ENCODE measurements at places on chromosomes 1 and 21.

DNA sequence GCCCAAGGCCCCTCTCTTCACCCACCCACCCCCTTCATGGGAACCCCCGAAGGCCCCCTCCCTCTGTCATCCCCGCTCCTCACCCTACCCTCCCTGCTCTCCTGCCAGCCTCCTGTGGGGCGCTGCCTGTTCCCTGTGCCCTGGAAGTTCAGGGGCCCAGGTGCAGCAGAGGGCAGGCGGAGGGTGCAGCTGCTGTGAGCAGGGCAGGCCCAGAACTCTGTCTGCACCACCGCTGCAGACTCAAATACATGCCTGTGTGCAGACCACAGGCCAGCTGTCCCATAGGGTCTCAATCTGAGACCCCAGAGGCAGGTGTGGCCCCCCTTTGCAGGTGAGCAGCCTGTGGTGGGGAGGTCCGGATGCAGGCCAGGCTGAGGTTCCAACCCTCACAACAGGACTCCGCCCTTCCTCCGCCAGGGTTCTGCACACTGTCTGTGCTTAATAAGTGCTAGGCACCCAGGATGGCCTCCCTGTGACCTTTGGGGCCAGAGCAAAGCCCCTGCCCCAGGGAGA, 62.5 kb downstream of the WNT9A start:
- DNase-seq = peak; percentile 40

DNA sequence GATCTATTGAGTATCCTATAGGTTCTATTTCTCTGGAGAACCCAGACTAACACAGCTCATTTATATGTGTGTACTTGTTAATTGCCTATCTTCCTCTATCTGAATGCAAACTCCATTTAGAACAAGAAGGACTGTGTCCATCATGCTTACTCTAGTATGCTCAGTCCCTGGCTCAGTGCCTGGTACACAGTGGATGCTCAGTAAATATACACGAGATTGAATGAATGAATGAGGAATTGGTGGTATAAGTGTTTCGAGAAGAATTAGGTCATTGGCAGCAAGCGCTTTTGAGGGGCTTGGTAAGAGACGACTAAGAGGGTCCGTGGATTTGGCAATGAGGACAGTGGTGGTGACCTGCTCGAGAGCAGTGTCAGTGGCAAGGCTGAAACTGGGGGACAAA, 112.5 kb downstream of the CSMD2 start:
- DNase-seq = no peak

GRCh38 chr1:46345281-46345680, 4.7 kb downstream of the NSUN4 start:
- DNase-seq = no peak

DNA sequence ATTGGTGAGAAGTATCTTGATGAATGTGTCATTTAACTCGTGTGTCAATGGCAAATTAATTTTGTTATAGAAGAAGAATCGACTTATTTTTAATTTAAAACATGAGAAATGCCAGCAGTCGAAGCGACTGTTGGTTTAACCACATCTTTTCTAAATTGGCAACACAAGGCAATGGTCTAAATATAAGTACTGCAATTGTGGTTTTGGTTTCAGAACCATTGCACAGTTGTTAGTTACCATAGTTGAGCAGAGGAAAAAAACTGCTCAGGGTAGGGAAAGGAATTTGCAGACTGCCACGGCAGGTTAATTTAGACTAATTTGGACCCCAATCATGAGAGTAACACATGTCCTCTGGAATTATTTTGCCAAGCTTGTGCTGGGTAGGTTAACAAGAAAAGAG, 185.6 kb upstream of the RUNX1 start:
- DNase-seq = no peak

DNA sequence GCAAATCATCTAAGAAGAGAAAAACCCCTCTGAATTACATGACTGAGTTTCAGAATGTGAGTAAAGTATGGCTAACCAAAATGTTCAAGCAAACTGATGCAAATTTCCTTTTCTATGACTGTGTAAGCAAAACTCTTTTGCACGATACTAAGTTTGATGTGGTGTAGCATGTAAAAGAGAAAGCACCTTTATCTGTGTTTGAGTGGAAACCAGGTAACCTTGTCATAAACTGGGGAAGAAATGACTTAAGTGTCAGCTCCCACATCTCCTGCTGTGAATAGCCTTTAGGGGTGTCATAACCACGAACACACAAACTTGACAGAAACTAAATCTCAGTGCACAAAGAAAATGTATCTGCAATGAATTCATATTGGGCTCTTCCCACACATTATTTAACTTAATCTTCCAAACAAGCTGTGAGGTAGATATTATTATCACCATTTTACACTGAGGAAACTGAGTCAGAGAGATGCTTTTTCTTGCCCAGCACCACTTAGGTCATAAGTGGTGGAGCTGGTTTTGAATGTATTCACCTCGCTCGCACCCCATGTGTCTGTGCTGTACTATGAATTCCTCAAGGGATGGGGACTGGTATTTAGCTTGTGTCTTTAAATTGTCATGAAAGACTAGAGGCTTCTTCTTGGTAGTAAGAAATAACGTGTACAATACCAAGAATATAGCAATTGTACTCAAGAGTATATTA, 32.9 kb upstream of the IL12RB2 start:
- DNase-seq = no peak

DNA sequence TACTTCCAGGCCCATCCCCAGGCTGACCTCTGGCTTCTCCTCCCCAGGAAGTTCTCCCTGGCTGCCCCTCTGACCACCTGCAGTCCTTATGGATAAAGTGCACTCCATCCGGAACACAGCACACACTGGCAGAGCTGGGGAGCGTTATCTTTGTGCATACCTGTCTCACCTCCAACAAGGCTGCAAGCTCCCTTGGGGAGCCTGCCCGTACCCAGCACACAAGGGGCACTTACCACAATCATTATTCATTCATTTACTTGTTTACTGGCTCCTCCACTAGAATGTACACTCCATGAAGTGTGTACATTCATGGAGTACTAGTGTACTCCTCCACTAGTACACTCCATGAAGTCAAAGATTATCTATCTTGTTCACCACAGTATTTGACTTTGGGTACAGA, 30.3 kb downstream of the GLIS1 start:
- no peak for DNase-seq

DNA sequence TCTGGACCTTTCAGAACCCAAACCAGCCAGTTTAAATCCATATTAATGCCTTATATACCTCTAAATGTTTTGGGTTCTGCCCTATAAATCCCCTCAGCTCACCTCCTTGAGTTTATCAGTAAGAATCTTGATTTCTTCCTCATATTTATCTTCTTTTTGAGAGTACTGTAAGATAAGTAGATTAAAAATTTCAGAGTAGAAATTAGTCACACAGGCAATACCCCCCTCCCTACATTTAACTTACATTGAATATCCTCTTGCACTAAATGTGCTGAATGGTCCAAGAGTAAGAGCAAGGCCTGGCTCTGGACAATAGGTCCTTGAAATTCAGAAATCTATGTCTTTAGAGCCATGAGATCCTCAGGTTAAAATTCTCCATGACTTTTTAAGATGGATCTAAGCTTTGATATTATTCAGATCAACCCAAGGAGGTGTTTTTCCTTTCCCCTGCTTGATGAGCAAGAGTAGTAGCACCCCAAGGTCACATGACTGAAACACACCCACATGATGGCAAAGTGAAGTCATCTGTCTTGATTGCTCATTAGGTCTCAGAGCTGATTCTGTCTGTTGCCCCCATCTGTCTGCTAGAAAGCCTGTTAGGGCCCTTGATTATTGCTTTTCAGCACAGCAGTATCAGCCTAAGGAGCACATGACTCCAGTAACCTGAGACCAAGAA, 15.8 kb upstream of the NUP210L start:
- DNase-seq = no peak

GRCh38 chr1:70979881-70980280, 67.7 kb downstream of the PTGER3 start:
- no peak for DNase-seq

DNA sequence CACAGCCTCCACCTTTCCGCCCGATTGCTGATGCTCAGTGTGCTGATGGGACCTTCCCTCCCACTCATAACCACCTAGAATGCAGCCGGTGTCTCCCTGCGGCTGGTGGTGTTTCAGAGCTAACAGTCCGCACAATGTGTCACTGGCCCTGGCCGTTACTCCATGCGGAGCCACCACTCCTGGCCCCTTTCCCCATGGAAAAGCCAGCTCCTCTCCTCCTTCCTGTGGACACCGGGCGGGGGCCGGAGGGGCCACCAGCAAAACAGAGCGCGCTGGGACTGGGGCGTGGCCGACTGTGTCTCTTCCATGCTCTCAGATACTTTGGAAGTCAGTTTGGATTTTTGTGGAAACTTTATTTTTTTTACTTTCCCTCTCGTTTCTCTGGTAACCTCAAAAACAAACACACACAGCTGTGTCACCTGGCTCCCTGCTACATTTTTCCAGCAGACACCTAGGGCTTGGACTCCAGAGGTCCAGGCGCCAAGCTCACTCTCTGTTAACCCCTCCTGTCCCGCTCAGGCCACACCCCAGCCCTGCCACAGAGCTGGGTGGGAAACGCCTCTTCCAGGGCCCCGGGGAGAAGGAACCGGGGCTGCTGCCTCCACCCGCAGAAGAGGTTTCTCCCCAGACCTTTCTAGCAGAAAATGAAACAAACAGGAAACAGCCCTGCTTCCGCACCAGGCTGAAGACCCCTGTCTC, 32.5 kb upstream of the COL6A2 start:
- peak; percentile 75 for DNase-seq

DNA sequence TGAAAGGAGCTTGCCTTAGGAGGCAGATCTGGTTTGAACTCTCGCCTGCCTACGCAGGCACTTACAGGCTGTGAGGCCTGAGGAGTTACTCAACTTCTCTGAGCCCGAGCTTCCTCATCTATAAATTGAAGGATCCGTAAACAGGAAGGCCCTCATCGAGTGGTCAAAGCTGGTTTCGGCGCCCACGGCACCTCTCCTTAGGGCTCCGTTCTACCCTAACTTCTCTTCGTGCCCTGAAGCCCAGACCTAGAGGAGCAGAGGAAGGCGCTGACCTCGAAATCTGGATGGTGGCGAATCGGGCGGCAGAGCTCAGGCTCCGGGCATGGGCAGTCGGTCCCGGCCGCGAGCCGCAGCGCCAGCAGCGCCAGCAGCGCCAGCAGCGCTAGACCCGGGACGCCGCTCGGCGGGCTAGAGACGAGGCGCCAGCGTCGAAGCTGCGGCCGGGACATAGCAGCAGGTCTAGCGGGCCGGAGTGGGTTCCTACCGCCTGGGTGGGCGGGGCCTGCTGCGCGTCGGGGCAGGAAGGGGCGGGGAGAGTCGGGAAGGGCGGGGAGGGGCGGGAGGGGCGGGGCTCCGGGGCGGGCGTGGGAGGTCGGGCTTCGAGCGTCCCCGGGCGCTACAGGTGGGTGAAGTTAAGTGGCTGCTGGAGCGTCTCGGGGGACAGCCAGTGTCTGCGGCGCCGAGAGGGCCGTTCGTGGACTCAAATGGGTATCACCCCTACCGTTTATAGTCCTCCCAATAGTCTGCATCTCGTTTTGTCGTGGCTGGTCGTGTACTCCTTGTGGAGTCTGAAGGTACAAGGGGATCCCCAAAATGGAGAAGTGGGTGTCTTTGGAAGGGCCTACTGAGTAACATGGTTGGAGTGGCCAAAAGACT, at the start of gene CTBS:
TSS of gene CTBS (minus strand) at position 474 of the 876 bp plus-strand sequence. CDS start at position 449, 25 bp downstream.
- peak; percentile 96 for DNase-seq

DNA sequence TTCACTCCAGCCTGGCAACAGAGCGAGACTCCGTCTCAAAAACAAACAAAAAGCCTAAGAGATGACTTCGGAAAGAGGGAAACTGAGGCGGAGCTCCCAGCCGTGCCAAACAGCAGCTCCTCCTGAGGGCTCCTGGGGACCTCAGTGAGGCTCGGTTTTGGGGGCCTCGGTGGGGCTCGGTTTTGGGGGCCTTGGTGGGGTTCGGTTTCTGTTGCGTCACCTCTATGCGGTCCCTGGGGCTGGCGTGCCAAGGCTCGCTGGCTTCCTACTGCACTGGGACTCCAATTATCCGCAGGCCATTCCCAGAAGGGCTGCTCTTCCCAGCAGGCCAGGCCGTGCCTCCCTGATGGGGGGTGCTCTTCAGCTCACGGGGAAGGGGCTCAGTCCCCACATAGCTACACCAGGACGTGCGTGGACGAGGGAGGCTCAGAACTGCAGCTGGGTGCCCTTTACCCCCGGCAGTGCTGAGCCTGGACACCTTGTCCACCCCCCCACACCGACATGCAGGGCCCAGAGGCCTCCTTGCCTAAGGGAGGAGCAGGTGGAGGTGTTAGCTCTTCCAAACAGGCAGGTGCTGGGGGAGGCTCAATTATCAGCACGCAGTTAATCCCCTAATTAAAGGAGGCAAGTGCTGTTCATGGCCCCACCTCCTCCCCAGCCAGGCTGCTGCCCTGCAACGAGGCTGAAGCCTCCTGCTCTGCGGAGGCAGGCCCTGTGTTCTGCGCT, 5.1 kb upstream of the C1orf159 start:
- DNase-seq = peak; percentile 63

DNA sequence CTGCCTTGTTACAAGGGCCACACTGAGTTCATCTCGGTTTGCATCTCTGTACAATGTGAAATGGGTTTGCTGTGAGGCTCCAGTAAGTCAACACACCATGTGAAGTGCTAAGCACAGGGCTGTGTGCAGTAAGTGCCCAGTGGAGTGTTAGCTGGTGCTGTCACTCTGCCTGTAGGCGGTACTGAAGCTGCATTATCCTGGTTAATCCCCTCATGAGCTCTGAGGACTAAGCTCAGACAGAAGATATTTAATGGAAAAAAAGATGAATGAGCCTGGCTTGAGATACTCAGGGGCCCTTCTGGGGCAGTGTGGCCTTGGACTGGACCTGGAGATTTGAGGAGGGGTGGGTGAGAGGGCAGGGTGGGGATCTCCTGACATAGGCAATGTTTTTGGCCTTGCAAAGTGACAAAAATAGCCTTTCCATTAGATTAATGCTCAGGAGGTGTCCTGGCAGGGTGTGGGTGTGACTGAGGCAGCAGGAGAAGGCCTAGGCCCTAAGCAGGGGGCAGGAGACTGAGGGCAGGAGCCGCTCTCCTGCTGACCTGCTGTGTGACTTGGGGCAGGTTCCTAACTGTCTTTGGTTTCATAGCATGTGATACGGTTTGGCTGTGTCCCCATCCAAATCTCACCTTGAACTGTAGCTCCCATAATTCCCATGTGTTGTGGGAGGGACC, 570.5 kb downstream of the PTPRU start:
- DNase-seq = no peak

- DNase-seq = peak; percentile 34
Measured at GRCh38 chr1:119544165-119544762, 37.3 kb downstream of the HSD3B1 start.

DNA sequence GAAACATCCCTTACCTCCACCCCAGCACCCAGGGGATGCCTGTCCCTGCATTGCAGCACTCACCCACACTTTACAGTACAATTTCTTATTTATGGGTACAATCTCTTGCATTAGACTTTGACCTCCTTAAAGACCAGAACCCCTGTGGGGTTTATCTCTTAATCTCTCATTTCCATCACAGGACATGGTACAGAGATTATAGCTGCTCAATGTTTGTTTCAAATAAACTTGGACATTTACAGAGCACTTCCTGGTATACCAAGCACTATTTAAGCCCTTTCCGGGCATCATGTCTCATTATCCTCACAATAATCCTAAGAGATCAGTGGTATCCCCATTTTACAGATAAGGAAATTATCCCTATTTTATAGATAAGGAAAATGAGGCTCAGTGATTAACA, 31.9 kb downstream of the FYB2 start:
- DNase-seq = no peak

Measured in H7 (cell line).